ENCODE measurements at places on chromosomes 12 and 14.
A peak's percentile ranks its signal among the peaks of the same experiment; 100 is the strongest.

DNA sequence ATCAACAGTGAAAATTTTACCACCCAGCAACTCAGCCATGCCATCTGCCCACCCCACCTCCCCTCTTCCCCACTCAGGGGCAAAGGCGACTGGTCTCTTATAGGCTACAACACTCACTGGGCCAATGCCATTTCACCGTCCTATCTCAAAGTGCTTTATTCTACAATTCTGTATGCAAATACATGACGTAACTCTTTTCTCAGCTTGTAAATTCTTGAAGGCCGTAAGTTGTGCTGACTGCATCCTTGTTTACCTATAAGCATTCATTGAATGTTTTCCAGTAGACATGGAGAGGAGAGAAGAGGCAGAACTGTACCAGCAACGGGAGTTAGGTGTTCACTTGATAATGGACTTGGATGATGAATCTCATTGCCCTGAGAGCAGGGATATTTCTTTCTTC is 15.6 kb downstream of the BCL2L14 start:
- DNase-seq, result no peak

DNA sequence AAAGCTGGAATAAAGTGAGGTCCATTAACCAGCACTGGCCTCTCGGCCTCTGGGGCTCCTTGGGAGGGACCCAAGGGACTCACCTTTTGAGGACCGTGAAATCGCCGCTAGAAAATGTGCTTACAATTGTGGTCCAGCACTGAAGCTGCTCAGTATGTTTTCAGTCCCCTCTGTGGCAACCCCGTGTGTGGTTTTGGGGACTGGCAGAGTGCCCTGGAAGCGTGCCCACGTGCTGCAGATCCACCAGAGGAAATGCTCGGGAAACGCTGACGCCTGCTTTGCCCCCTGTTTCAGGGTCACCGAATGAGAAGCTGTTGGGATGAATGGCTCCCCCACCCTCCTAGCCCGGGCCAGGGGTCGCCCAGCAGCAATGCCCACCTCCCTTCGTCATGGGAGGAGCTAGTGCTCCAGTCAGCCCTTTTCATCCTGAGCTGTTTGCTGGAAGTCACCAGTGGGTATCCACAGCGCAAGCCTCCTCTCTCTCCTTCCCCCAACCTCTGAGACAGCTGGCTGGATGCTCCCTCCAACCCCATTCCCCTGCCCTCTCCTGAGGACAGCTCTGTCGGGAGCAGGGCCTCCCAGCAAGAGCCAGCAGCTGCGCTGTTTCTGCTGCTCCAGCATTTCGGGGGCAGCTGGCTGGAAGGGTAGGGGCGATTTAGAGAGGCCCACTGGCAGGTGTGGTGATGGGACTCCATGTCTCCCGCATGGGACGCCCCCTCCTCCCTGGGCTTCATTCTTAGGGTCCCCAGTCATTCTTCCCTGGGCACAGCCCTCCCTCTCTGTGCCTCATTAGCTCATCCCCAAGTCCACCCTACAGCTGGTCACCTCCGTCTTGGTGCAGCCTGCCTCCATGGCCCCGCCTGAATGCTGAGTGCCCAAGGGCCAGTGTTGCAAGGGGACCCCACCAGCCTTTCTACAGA is 33.2 kb upstream of the PPP1R13B start:
- DNase-seq, result no peak

GRCh38 chr14:104283197-104284106 is 145.1 kb downstream of the KIF26A start:
- DNase-seq, result no peak

DNA sequence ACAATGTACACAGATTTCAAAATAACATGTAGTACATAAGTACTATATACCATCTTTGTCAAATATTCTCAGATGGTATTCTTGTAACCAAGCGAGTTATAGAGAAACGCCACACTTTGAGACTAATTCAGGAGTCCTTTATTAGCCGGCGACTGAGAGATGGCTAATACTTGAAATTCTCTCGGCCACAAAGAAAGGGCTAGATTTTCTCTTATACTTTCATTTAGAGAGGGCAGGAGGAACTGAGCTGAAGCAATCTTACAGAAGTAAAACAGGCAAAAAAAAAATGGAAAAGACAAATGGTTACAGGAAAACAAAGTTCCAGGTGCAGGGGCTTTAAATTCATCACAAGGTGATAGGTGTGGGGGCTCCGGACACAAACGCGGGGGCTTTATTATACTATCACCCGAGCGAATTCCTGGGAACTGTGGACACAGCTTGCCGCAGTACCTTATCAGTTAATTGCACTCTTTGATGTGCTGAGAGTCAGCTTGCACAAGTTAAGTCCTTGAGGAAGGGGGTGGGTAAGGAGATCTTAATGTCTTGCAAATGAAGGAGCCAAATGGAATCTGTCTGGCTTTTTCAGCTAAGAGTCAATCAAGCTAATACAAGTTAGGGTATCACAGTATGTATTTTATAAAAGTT is 382.3 kb downstream of the KCNH5 start:
- no peak for DNase-seq

DNA sequence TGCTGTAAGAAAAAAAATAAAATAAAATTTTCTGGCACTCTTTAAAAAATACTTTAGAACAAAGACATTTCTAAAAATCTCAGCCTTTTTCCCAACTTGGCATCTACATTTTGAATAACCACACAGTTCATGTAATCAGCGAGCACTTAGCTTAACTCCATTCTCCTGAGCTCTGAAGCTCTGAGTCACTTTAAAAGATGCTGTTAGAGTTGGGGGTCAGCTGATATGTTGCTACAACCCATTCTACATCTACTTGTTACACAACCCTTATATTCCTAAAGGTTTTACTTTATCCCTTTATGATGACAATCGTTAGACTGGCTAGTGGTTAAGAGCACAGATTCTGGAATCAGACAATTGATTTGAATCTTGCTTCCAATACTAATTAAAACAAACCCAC is 48.3 kb downstream of the SLC41A2 start:
- no peak for DNase-seq

DNA sequence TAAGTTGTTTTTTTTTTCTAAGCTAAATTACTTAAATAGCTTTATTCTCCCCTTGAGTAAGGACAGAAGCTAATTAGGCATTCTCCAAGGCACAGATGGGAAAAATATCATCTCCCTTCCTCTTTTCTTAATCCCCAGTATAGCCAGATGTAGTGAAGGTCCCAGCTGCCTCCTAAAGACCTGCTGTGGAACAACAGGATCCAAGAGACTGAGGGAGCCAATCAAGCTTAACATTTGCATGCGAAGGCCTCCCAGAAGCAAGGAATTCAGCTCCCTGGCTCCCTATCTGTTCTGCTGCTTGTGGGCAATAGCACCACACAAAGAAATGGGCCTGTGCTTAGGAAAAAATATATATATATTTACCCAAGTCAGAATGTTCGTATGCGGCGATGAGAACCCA is 255.2 kb downstream of the SYT1 start:
- no peak for DNase-seq

DNA sequence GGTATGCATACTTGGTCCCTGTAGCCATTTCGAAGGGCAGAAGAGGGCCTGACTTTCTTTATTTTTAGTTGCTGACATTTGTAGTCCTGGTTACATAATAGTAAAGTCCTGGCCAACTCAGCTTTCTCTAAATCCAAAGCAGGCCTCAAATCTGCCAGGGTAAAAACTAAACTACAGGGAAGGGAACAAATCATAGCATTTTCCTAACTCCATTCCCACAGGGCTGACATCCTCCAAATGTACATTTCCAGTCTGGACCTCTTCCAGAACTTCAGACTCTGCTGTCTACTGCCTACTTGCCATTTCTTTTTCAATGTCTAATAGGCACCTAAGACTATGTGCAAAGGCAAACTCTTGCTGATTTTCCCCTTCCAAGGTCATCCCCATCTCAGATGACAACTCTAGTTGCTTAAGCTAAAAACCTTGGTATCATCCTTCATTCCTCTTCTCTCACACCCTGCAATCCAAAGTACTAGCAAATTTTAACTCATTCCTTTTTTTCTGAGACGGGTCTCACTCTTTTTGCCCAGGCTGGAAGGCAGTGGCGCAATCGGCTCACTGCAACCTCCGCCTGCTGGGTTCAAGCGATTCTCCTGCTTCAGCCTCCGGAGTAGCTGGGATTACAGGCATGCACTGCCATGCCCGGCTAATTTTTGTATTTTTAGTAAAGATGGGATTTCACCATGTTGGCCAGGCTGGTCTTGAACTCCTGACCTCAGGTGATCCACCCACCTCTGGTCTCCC is 2.0 kb downstream of the DDIT3 start:
- no peak for DNase-seq

- DNase-seq, result no peak
These were observed 754 bp upstream of the BCL2L14 start for GRCh38 chr12:12069821-12070548.

GRCh38 chr14:69760810-69761209 is 6.1 kb upstream of the SRSF5 start:
- no peak for DNase-seq

GRCh38 chr14:74417611-74418010 is 8.4 kb downstream of the SYNDIG1L start:
- DNase-seq, result no peak

GRCh38 chr14:33959692-33960151 is 8.8 kb upstream of the EGLN3 start:
- no peak for DNase-seq

DNA sequence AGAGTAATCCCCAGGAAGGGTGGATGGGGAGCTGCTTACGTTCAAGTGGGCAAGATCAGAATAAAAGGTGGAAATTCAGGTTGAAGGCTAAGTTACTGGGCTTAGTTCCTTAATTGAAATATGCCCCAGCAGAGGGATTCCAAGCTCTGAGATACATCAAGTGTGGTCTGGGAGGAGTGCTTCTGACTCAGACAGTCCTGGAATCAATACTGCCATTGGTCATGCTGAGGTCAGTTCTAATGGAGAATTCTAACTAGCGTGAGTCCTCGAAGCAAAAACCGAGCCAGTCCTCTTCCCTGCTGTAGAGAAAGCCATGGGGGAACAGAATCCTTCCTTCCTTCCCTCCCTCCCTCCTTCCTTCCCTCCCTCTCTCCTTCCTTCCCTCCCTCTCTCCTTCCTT is 39.9 kb downstream of the NOS1 start:
- no peak for DNase-seq

DNA sequence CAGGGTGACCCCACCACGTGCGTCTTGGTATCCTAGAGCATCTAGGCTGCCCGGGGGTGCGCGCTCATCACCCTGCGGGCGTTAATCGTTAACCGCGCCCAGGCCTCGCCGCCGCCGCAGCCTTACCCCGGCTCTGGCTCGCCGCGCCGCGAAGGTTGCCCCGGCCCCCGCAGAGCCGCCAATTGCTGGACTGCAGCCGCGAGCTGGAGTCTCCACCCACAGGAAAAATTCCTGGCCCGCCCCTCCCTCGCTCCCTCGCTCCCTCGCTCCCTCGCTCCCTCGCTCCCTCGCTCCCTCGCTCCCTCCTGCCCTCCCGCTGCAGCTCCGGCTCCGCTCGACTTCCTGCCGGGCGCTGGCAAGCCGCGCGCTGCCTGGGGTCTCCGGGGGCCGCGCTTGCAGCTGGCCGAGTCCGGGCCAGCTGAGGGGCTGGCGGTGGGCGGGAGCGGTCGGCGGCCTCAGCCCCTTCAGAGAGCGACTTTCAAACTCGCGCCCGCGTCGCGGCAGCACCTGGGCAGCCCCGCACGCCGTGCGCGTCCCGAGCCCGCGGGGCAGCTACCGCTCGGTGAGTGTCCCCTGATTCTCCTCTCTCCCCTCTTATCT is at the start of gene PLEKHG3:
Gene PLEKHG3, plus strand, starts transcription at position 282 of the 600 bp plus-strand sequence. CDS start 23,208 bp downstream, outside the sequence.
- peak; percentile 21 for DNase-seq

DNA sequence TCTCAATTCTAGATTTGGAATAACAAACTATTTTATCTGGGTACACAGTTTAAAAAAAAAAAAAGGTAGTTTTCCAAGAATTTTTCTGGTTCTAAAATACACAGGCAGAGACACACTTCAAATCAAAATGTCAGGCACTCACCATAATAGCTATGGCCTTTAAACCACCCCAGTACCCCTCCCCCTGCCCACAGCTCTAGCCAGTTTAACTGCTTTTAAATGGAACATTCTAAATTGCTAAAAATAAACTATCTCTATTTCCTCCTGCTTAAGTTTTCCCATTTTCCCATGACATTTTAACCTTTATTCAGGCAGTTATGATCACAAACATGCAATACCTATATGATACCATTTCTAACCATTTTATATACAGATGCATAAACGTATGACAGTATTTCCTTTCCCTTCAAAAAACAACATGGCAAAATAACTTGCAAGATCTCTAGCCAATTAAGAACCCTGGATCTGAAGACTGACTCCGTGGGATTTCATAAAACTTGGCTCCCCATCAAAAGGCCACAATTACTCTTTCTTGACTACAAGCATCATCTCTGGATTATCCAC is 46.3 kb downstream of the PPP2R5E start:
- no peak for DNase-seq

DNA sequence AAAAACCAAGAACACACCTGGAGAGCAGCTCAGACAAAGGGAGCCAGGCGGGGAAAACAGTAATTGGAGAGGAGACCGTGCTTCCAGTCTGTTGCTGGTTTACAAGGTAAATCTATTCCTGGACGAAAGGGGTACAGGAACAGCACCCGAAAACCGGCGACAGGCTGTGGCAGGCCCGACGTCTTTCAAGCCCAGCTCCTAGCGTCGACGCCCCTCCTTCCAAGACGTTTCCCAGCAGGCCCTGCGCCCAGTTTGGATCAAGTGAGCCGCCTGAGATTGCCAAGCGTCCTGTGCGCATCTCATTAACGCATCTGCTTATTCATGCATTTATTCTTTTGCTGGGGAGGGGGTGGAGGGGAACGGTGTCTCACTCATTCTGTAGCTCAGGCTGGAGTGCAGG is 1.4 kb downstream of the C12orf56 start:
- no peak for DNase-seq

- DNase-seq, result no peak
These were observed 153.0 kb upstream of the DIO2 start for GRCh38 chr14:80364274-80364673.

GRCh38 chr12:67968321-67968720 is 20.9 kb upstream of the IFNG-AS1 start:
- no peak for DNase-seq

DNA sequence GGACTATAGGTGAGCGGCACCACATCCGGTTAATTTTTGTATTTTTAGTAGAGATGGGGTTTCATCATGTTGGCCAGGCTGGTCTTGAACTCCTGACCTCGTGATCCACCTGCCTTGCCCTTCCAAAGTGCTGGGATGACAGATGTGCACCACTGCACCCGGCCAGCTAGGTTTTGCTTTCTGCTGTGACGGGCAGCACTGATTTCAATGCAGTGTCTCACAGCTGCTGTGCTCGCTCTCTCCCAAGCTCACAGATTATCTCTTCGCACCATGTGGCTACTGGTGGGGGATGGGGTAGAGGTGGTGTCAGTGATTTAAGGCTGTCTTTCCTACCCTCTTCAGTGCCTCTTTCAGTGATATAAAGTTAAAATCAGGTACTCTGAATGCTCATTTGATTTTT is 909.1 kb downstream of the TRHDE start:
- no peak for DNase-seq

DNA sequence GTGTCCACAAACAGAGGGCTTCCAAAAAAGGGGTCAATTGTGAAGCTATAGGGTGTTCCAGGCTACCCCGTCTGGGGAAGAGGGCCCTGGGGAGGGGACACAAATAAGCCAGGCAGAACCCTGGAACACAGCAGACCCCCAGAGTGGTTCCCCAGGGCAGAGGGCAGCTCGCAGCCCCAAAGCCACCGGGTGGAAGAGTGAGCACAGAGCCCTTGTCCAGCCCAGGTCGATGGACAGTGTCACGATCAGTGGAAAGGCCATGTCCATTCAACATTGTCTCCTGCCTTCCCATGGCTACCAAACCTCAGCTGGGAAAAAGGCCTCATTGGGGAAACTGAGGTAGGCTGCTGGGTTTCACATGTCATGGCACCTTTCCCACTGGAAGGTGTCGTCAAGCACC is 131.4 kb downstream of the DICER1 start:
- no peak for DNase-seq

- DNase-seq, result no peak
These were observed 80.5 kb upstream of the RPH3A start for GRCh38 chr12:112711026-112711425.

All from stimulated activated CD4-positive, alpha-beta T cell treated with anti-CD3 and anti-CD28 coated beads, Interleukin-12 subunit alpha, Interleukin-12 subunit beta, amount 100 ng/mL, for 4 hours (primary cell).